Activated naive CD4-positive, alpha-beta T cell treated with anti-CD3 and anti-CD28 coated beads, Interleukin-2, amount 50 U/mL, for 72 hours (primary cell): ENCODE measurements at places on chromosomes 2 and 18. TPM values are rescaled to one million over a fixed set of nuclear protein-coding genes. Genes with fewer than 3 reads are reported as not detected.

DNA sequence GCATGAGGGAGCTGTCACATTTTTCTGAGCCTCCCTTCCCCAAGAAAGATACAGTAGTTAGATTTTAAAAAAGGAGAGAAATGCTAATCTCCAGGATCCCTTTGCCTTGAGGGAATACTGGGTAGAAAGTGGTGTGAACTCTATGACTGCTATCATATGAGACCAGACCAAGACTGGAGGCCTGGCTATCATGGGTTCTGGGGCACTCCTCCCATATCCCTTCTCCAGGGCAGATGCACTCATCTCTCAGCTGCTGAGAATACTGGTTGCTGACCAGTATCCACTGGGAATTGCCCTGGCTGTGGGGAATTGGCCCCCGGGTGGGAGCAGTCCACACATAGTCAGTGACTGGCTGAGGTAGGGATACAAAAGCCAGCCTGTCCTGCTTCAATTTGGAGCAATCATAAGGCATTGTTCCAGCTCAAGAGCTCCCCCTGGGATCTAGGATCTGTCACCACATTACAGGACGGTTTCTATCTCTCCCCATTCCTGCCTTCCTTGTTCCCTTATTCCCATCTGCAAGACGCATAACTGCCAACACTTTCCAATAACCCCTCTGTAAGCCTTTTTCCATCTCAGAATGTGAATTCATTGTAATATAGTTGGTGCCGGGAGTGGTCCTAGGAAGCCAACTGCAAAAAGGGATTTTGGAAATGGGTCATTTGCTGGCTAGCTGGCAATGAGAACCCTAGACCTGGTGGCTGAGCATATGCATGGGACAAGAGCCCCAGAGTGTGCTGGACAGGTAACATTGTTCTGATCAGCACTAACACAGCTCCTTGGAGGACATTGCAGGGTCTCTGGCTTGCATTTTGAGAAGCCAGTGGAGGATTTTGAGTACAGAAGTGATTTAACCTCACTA lies 35.4 kb upstream of the REEP1 start:
- no peak for DNase-seq

GRCh38 chr2:234694244-234695013 lies 197.5 kb upstream of the ARL4C start:
- no peak for DNase-seq

- no peak for DNase-seq
Measured at GRCh38 chr18:3281456-3282400, 19.8 kb downstream of the MYL12B start.

DNA sequence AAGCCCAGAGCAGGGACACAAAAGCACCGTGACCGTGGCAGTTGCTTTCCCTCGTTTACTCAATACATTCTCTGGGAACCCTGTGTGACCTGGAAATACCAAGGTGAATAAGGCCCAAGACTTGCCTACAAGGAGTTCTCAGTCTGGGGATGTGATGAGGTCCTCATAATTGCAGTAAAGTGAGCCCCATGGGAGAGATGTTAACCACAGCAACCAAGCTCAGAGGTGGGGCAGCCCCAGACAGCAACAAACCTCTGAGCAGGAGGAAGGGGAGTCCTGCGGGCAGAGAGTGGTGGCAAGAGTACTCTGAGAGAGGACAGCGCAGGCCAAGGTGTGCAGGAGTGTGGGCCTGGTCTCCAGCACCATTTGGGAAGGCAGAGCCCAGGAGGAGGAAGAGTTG lies 91.6 kb downstream of the TTC32 start:
- DNase-seq: no peak

DNA sequence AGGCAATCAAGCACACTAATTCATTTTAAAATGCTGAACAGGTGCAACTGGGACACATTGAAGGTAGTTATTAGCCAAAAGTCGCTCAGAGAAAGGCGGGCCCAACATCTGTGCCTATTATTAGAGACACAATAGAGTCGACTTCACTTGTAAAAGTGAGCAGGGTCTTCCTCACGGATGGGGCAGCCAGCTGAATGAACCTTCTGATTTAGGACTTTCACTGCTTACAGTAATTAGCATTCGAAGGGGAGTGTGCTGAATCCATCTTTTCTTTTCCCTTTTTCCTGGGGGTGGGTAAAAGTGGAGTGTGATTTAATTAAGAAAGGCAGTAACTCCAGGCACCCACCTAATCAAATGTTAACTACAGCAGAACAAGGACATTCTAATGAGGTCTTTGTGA lies 677.7 kb downstream of the DCDC2C start:
- DNase-seq: no peak

Gene CLEC4F
- total RNA-seq: not detected

- no peak for DNase-seq
Measured at GRCh38 chr18:3032721-3033120, 19.8 kb upstream of the LPIN2 start.

GRCh38 chr2:119996148-119996547 lies 16.7 kb upstream of the EPB41L5 start:
- no peak for DNase-seq

- no peak for DNase-seq
Measured at GRCh38 chr2:8674420-8675009, 7.3 kb upstream of the ID2 start.

DNA sequence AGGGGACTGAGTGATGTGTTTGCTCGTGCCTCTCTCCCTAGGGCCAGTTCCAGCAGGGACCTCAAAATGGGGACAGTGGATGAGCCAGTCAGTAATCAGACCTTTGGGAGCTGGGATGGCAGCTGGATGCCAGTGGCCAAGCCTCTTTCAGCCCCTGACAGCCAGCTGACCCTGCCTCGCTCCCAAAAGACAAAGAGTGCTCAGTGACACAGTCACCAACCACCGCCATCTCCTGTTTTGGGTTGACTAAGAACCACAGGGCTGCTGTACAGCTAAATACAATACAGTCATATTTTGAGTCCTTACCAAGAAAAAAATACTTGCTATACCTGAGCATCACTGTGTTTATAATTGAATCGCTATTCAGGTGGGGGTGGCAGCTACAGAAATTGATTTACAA lies 75.7 kb downstream of the POU3F3 start:
- no peak for DNase-seq

DNA sequence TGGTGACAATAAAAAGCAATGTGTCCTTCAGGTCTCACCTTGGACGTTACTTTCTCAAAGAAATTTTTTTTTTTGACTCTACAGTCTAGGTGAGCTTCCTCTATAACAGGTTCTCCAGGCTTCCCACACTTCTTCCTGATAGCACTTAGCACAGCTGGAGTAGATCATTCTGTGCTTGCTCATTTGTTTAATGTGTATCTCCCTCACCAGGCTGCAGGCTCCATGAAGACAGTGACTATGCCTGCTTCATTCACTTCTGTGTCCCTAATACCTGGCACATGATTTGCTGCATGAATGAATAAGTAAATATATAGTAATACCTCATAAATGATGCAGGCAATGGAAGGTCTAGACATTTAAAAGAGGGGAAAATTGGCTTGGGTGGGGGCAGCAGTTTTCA lies 109.9 kb upstream of the CD302 start:
- no peak for DNase-seq
